Right lung (tissue), 10 donors: ENCODE measurements at places on chromosomes 3 and 15.
A peak's percentile ranks its signal among the peaks of the same experiment; 100 is the strongest.

GRCh38 chr3:139292711-139293664 is 50.8 kb upstream of the MRPS22 start:
- peak; percentile 75 for DNase-seq

DNA sequence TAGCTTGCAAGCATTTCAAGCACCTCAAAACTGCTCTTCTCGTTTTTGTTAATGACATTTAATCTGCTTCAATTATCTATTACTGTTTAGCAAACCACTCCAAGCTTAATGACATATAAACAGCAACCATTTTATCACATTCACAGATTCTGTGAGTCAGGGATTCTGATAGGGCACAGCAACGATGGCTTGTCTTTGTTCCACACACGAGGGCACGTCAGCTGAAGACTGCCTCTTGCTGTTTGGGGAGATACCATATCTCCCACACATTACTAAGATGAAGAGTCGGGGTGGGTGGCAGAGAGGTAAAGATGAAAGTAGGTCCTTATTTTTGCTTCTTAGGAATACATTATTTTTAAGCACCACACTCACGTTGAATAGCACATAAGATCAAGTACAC is 19.3 kb downstream of the CPOX start:
- DNase-seq, result no peak

DNA sequence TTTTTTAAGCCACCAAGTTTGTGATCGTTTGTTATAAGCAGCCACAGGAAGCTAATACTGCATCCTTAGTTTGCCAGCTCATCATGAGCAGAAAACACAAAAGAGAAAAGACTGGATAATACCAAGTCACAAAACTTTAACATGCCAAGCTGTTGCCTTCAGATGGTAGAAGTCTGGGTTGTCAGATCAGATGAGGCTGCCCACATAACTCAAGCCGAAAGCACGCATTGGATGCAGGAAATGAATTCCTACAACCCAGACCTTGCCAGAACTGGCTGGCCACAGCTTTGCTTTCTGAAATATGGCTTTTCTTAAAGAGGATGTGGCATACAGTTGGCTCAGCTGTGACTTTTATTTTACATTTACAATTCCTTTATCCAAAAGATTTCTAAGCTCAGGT is 118.3 kb upstream of the NEO1 start:
- DNase-seq, result no peak

GRCh38 chr15:78996894-78997275 is 52.0 kb upstream of the CTSH start:
- no peak for DNase-seq

- no peak for DNase-seq
These were observed 90.6 kb downstream of the TNFAIP8L3 start for GRCh38 chr15:51004103-51004551.

DNA sequence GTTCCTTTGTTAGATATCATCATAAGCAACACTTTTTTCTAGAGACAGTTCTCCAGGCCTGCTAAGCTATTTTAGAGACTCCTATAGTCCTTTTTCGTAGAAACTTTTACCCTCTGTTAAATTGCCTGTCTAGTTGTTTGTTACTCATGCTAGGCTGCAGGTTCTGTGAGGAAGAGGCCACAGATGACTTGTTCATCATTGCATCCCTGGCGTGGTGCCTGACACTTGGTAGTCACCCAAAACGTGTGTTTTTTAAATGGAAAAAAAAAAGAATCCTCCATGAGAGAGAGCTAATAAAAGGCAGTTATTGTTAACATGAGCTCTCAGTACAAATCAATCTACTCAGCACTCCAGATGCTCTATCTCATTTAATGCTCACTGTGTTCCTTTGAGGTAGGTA is 35.1 kb downstream of the CCDC54 start:
- DNase-seq, result no peak

DNA sequence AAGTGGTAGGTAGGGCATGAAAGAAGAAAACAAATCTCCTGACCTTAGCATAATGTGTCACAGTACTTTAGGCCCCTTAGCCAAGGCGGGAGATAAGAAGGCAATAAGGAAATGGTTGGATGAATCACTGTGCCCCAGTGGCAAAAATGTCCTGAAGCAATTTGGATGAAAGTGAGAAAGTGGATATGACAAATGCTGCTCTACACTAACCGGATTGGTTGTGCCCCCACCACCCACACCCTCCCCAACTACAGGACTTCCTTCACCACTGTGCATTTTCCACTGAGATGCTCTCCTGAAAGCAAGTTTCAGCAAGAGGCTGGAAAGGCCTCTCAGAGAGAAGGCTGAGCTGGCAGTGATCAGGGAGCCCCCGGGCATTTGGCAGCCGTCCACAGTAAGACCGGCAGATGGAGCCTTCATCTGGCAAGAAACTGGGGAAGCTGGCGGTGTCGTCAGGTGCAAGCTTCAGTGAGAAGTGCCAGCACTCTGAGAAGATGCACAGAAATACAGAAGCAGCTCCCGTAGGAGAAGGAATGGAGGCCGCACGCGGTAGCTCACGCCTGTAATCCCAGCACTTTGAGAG is 63.8 kb downstream of the ATP1B3 start:
- DNase-seq, result no peak

- DNase-seq, result peak; percentile 63
These were observed 11.0 kb downstream of the STARD5 start for GRCh38 chr15:81312790-81313543.

- DNase-seq, result no peak
These were observed 697.6 kb upstream of the ALCAM start for GRCh38 chr3:104669083-104669482.

GRCh38 chr15:63891079-63891767 is 57.5 kb upstream of the HERC1 start:
- peak; percentile 32 for DNase-seq

GRCh38 chr3:11534011-11534792 is 109.5 kb downstream of the VGLL4 start:
- no peak for DNase-seq

DNA sequence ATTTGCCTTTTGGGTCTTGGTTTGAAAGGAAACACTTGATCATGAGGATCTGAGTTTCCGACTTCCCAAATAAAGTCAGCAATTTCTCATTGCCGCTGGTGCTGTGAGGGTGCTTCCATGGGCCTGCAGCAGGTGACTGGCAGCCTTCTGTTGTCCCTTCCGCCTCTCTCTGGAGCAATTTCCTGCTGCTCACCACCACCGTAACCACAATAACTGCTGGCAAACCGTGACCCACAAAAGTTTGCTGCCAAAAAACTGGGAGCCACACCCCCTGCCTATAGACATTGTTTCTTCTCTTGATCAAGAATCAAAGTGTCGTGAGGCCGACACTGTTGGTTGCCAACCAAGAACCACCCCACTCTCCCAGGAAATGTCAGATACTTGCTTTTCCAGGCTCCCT is 164.0 kb downstream of the NR2F2 start:
- no peak for DNase-seq

- DNase-seq, result no peak
These were observed 819.7 kb downstream of the FHIT start for GRCh38 chr3:60431599-60431958.

- DNase-seq, result no peak
These were observed 29.1 kb downstream of the RUVBL1 start for GRCh38 chr3:128094295-128095151.

DNA sequence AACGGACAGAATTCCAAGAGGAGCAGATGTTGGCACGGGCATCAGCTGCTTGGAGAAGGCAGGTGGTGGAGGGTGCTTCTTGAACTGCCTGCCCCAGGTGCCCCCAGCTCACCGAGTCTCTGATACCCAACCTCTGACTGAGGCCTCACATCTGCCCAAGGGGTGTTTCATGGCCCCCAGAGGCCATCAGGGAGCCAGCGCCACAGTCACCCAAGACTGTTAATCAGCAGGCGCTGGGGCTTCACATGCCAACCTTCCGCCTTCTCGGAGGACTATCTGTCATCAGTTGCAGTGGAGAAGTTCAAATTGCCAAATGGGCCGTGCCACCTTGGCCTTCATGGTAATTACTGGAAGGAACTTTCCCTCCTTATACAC is 61.9 kb upstream of the SLC6A1 start:
- DNase-seq, result no peak

- no peak for DNase-seq
These were observed 622.0 kb downstream of the PYDC2 start for GRCh38 chr3:192082730-192083660.

GRCh38 chr15:82159922-82160321 is 102.6 kb downstream of the EFL1 start:
- no peak for DNase-seq

DNA sequence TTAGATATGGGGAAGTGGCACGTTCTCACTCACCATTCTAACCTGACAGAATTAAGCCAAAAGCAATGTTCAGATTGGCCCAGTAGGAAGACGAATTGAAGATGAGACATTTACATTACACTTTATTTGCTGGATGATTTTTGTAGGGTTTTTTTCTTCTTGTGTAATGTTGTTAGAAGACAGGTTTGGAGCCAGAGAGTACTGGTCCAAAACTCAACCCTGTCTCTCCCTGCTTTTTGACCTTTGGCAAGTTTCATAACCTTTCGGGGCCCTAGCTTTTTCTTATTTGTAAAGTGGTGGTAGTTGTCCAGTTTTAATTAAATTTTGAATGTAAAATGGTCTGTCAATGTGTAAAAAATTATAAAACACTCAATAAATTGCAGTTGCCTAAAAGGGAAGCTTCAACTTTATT is 29.5 kb downstream of the PDE8A start:
- no peak for DNase-seq

DNA sequence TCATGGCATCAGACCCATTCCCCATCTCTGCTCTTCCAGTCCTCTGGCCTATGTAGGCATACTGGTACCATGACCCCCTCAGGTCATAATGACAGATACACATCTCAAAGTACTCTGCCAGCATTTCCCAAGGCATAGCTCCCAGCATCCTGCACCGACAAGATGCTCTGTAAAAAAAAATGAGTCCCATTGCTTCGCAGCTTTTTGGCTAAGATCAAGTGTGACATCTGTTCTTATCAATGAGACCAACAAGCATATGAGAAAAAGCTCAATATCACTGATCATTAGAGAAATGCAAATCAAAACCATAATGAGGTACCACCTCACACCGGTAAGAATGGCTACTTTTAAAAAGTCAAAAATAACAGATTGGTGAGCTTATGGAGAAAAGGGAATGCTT is 463.9 kb upstream of the PROK2 start:
- DNase-seq, result no peak

DNA sequence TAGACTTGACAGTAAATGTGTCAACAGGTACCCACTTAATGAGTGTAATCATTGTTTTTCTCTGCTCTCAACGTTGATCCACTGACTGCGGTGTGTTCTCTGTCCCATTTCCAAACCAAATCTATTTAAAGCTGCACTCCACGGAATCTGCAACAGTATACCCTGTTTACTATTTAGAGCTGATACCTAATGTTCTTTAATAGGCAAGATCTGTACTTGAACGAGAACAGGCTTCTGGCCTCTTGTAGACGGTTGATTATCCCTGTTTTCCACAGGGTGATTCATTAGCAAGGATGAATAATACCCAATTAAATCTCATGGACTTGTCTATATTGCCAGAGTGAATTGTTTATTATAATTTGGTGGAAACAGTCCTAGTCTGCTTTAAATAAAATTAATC is 189.9 kb downstream of the LPP start:
- no peak for DNase-seq

DNA sequence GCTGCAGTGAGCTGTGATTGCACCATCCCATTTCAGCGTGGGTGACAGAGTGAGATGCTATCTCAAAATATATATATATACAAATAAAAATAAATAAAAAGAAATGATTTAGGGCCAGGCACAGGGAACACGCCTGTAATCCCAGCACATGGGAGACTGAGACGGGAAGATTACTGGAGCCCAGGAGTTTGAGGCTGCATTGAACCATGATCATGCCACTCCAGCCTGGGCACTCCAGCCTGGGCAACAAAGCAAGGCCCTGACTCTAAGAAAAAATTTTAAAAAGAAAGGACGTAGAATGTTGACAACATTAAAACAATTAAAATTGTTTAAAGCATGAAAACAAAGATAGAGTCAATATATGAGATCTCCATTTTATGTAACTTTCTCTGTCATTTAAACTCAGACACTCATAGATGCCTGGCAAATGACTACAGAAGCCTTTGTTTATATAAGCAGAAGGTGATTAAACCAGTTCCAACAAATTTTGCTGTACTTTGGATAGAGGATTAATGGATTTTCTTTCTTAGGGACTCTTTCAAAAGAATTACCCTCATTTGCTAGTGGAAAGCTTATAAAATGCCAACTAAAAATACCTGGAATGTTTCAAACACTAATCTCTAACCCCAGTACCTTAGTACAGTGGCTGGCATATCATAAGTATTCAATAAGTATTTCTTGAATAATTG is 10.7 kb upstream of the TRPM7 start:
- no peak for DNase-seq

DNA sequence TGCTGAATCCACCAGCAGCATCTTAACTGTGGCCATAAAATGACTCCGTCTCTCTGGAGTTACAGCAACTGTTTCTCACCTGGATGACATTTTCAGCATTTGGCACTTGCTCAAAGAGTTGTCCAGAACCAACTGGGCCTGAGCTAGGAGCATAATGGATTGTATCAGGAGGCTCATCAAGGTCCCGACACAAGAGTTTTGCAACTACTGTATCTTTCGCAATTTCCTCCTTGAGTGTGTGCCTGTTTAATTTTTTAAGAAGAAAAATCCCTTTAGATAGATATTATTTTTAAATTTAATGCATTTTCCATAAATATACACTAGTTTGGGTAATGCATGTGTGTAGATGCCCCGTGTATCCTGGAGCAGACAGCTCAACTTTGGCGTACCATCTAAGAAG is 44.3 kb upstream of the C3orf49 start:
- DNase-seq, result no peak

DNA sequence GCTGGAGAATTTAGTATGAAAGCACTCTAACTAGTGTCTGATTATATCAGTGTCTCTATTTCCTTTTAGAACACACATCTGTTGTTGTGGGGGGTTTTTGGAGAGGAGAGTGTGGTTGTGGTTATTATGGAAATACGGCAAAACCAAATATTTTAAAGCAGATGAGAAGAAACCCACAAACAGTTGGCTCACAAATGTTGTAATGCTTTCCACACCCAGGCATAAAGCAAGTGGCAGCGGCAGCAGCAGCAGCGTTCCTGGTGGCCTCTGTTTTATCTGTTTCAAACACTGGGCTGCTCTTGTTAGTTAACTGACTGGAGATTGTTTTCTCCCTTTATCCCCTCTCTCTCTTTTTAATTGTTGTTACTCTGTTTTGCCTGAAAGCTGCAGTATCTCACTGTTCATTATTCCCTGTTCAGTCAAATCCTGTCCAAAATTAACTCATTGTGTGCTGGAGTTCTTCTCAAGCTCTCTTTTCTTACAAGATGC is 1045.5 kb upstream of the NR2F2 start:
- peak; percentile 62 for DNase-seq

DNA sequence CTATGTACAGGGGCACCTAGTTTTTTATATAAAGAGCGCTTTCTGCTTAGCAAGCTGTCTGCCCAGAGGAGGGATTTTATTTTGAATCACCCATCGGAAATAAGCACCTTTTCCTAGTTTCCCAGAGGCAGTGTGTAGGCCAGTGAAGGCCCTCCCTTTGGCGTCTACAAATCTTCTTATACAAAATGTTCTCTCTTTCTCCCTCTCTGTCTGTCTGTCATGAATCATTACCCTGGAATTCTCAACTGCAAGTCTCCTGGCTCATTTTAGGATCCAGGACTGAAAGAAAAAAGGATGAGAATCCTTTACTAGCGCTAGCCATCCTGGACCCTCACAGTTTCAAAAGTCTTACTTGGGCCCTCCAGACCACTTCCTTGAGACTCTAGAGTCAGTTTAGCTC is 728.1 kb downstream of the OTOL1 start:
- no peak for DNase-seq
